ENCODE measurements at places on chromosomes 2 and 18.
A peak's percentile ranks its signal among the peaks of the same experiment; 100 is the strongest.

- no peak for DNase-seq
These were observed 266.5 kb downstream of the KLHL29 start for GRCh38 chr2:23651187-23652080.

DNA sequence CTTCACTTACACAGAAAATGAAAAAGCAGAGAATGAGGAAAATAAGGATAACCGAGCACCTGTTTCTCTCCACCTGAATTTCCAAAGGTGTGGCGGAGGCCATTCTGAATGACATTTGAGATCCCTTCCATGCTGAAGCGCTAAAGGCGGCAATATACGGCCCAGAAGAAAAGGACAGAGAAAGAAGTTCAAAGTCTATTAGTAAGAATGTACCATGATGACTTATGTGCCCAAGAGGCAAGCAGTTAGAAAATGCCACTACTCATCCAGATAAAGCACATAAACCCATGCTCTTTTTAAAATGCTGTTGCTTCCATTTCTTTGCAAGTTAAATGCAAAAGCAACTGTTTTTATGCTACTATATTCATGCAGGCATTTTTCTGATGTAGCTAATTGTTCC lies 37.2 kb downstream of the FEZ2 start:
- DNase-seq = no peak

DNA sequence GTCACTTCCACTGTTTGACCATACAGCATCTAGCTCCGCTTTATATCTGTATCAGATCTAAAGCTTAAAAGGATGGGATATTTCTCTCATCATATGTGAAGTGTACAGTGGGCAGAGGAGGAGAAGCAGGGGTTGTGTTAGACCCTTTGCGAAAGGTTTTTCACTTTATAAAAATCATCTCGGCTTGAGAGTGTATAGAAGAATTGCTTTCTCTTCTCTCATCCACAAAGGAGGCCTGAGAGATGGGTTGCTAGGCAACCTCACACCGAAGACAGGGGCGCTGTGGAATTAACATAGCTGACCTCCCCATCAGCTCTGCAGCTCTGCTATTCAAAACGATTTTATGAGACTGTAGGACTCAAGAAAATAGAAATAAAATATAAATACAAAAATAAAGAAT lies 70.2 kb upstream of the GALNT3 start:
- no peak for DNase-seq

DNA sequence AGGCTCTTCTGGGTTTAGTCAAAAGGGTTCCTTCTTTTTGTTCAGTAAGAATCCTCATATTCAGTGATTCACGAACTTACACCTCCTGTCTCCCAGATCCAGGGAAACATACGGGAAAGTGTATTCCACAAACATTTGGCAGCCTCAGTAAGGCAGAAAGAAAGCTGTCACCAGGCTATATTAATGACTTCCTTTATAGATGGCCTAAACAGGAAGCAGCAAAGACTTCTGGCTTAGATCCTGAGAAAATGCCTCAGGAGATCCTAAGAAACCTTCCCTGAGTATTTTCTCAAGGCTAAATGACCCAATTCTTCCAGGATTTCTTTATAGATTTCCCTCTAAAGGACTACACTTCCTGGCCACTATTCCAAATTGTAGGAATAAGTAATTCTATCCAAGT lies 1995.5 kb upstream of the CELF4 start:
- DNase-seq = no peak

- no peak for DNase-seq
These were observed 35.2 kb upstream of the SCN9A start for GRCh38 chr2:166410828-166411472.

DNA sequence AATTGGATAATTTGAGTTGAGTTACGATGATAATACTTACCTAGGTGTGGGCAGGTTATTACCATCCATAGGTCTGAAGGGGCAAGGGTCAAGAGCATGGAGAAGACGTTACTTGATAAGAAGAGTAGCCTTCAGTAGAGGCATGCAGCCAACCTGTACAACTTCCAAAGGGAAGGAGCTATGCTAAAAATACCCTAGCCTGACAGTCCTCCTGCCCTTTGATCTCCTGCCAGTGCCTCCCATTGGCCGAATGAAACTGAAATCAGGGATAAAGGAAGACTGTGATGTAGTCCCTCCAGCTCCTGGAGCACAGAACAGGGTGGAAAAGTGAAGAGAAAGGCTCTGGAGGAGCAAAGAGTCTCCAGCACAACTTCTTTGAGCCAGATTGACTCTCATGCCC lies 487.4 kb downstream of the ADCYAP1 start:
- no peak for DNase-seq

GRCh38 chr2:235234736-235235135 lies 259.1 kb upstream of the AGAP1 start:
- DNase-seq = no peak

- DNase-seq = no peak
These were observed 73.7 kb upstream of the ZNF516 start for GRCh38 chr18:76568731-76569130.

DNA sequence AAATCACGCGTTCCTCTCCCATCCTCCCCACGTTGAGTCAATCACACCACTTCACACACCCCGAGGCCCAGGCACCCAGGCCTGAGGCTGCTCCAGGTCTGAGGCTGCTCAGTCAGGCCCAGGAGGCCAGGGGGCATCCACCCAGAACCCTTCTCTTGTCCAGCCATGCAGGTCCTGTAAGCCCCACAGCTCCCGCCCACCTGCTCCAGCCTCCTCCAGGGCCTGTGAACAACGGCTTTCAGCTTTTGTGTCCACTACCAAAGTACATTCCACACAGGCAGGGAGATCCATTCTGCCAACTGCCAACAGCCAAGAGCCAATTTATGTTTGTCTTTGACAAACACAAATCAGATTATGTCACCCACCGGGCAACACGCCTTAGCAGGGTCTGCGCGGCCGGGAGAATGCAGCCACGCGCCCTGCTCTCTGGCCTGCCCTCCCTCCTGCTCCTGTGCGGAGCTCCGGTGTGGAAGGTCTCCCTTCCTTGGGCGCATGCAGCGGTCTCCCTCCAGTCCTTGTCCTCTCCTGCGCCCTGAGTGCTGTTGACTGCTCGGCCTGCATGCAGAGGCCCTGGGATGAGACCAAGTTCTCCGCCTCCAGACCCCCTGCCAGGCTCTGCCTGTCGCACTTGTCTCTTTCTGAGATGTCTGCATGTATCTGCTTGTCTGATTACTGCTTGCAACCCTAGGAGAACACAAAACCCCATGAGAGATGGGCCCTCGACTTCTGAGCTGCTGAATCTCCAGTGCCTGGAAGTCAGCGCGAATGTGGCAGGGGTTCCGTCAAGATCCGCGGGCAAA lies 146.6 kb downstream of the ZNF516 start:
- DNase-seq = peak; percentile 82

Data from NCI-H2081 (cell line).